ENCODE measurements at places on chromosomes 6 and 20. TPM values are rescaled to one million over a fixed set of nuclear protein-coding genes. Genes with fewer than 3 reads are reported as not detected.

DNA sequence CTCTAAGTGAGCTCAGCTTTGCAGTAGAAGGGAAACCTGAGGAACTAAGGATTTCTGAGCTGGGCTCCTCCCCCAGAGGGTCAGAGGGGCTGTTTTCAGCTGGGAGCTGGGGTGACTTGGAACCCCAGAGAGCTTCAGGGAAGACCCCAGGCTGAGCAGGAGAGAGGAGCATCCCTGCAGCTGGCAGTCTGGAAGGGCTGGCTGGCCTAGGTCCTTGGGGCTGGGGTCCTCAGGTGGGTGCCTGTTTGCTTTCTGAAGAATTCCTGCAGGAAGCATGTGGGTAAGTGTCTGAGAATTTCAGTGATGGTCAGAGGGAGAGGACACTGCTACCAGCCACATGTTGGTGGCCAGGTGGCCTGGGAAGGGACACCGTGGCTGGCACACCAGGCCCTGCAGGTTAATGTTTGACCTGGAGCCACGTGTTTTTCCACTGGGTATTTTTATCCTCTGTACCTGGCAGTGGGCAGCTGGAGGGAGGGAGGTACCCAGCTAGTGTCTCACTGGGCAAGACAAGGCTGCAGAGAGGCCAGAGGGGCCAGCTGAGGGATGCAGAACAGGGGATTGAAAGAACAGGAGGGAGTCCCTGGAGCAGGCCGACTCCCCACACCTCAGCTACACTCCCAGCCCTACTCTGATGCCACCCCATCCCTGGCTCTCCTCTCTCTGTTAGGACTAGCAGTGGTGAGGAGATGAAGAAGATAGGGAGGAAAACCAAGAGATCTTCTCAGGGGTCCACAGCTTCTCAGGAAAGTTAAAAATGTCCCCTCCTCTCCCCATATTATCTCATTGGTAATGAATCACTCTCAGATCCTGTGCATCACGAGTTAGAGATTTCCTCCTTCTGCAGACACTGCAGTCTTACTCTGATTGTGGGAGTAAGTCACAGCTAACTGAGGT lies 143.6 kb downstream of the VEGFA start:
- no peak for DNase-seq

- no peak for DNase-seq
Measured at GRCh38 chr20:62266340-62266739, 28.0 kb downstream of the OSBPL2 start.

DNA sequence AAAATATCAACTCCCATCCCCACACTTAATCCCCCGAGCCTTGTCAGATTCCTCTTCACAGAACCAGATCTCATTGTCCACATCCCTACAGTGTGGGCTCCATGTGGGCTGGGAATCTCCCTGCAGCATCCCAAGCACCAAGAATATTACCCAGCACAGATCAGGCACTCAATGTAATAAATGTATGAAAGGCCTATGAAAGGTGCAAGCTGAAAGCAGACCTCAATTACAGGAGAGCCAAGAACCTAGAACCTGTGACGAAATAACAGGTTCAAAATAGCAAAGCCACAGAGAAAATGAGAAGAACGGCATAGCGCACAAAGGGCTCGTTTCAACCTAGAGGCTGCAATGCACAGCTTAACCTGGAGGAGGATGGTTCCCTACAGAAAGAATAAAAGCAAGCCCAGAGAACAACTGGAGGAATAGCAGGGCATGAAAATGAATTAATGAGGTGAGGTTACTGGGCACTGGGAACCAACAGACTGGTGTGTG lies 3.1 kb downstream of the SLC23A2 start:
- DNase-seq, result no peak

GRCh38 chr20:23165964-23166363 lies 79.8 kb upstream of the CD93 start:
- no peak for DNase-seq

DNA sequence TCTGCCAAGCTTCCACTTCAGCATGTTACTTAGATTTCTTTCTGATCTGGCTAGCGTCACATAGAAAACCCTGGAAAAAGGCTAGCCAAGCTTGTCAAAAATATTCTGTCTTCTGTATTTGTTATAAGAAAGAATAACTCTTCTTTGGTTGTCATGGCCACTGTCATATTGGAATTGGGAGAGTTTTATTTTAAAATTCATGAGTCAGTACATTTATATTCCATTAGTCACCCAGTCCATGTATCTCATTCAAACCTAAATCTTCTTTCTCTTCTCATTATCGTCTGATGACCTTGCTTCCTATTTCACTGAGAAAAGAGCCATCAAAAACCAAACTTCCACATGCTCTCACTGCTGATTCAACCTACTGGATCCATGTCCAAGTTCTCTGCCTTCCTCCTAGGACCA lies 65.7 kb downstream of the EPM2A start:
- DNase-seq, result no peak

DNA sequence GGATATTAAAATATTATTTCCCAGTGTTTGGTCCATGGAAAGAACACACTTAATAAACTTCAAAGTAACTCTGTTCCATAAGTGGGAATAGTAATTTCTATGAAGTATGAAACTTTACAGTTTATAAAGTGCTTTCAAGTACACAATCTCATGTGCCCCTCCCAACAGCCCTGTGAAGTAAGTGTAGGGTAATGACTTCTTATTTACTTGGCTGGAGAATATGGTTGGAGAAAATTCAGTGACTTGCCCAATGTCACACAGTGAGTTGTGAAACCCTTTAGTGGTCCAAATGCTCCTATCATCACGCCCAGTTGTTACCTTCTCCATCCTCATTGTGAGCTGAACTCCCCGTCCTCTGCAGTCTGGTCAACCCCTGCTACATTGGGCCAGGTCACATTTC lies 141.2 kb downstream of the PDE7B start:
- no peak for DNase-seq

GRCh38 chr6:30885481-30885998 lies 1.2 kb downstream of the DDR1 start:
- no peak for DNase-seq

DNA sequence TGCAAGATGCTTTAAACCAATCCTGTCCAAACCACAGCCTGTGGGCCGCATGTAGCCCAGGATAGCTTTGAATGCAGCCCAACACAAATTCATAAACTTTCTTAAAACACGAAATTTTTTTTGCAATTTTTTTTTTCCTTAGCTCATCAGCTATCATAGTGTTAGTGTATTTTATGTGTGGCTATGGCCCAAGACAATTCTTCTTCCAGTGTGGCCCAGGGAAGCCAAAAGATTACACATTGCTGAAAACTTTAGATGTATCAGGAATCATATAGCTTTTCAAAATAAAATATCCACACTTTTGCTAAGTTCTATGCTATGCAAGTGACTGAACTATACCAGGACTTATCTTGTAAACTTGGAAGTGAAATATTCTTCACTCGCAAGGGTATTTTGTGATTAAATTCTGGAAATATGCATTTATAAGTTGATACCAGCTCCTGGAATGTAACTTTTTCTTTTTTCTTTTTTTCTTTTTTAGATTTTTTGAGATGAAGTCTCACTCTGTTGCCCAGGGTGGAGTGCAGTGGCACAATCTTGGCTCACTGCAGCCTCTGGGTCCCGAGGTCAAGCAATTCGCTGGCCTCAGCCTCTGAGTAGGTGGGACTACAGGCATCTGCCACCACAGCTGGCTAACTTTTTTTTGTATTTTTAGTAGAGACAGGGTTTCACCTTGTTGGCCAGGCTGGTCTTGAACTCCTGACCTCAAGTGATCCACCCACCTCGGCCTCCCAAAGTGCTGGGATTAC lies 49.8 kb downstream of the MTHFD1L start:
- no peak for DNase-seq

DNA sequence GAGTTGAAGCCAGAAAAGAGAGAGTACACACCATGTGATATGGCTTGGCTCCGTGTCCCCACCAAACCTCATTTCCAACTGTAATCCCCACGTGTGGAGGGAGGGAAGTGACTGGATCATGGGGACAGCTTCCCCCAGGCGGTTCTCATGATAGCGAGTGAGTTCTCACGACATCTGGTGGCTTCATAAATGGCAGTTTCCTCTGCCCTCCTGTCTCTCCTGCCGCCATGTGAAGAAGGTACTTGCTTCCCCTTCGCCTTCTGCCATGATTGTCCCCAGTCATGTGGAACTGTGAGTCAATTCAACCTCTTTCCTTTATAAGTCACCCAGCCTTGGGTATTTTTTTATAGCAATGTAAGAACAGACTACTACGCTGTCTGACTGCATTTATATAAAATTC lies 40.3 kb downstream of the TAF4 start:
- no peak for DNase-seq

GRCh38 chr6:44614396-44614795 lies 226.9 kb downstream of the CDC5L start:
- DNase-seq, result no peak

- peak; percentile 72 for DNase-seq
Measured at GRCh38 chr20:35490736-35491181, 35.4 kb downstream of the CEP250 start.

- no peak for DNase-seq
Measured at GRCh38 chr6:31513456-31514165, 15.2 kb upstream of the MCCD1 start.

GRCh38 chr6:26065952-26066380 lies 21.3 kb upstream of the HFE start:
- peak; percentile 75 for DNase-seq

GRCh38 chr20:61909028-61909427 lies 156.7 kb downstream of the TAF4 start:
- no peak for DNase-seq

GRCh38 chr6:169839493-169839892 lies 88.1 kb downstream of the ERMARD start:
- DNase-seq, result no peak

DNA sequence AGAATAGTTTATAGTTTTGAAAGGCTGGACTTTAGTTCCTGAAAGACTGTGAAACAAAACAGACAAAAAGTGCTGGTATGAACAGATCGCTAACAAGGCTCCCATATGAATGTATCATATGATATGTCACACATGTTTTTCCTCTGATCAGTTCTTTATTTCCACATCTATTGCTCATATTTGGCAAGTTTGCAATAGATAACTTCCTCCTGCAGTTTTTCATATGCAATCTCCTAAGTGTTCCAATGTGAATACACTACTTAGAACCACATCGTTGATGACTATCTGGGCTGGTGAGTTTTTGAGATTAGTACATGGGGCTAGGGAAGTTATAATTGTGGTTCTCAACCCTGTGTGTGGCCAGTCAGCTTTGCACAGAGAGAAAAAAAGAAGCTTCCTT lies 23.1 kb downstream of the CRYBG1 start:
- no peak for DNase-seq

DNA sequence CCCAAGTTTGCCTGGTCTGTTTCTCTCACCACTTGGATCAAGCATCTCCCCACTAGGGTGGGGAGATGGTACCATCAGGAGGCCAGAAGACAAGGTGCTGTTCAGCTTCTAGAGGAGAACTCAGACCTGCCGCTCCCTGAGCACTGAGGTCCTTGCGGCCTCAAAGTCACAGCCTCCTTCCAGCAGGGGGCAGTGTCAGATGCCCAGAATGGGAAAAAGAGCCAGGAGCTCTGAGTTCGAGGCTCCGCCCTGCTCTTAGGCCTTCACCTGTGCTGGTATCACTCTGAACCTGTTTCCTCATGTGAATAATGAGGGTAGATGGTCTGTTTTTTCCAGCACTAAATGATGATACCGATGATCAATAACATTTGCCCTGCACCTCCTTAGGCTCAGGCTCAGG lies 68.7 kb downstream of the TOX2 start:
- DNase-seq, result no peak

- DNase-seq, result peak; percentile 26
Measured at GRCh38 chr6:166541876-166542579, 44.5 kb downstream of the RAMACL start.

- DNase-seq, result no peak
Measured at GRCh38 chr6:55979526-55979925, 104.1 kb upstream of the BMP5 start.

DNA sequence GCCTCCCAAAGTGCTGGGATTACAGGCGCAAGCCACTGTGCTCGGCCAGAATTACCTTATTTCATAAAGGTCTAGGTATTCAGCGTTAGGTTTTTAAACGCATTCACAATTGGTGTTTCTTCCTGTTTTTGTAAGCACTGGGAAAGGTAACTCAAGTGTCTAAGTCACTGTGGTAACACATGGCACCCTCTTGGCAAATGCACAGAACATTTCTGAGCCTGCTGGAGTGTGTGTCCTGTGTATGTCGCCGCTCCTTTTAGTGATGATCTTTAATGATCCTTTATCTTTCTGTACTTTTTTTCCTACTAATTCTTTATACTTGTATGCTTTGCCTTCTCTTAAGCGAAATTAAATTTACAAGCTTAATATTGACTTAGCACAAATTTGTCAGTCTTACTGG lies 263.0 kb downstream of the ARID1B start:
- no peak for DNase-seq

GRCh38 chr20:62906209-62906608 lies 20.1 kb downstream of the DIDO1 start:
- no peak for DNase-seq

- DNase-seq, result peak; percentile 60
Measured at GRCh38 chr6:30357678-30358540, 13.0 kb downstream of the RPP21 start.

GRCh38 chr20:4873396-4873795 lies 127.9 kb downstream of the SLC23A2 start:
- no peak for DNase-seq

DNA sequence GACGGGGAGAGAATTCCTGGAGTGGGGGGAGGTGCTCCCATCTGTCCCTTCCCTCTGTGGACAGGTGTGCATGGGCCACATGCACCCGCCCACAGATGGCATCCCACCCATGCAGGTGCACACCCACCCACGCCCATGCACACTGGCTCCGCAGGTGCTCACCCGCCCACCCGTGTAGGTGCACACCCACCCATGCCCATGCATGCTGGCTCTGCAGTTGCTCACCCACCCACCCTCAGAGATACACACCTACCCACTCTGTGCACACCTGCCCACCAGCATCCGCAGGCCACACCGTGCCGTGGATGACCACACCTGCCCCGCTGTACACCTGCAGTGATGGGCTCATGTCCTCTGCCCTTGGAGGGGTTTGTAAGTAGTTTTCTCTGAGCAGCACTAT lies 132.0 kb downstream of the PHACTR3 start:
- DNase-seq, result no peak

DNA sequence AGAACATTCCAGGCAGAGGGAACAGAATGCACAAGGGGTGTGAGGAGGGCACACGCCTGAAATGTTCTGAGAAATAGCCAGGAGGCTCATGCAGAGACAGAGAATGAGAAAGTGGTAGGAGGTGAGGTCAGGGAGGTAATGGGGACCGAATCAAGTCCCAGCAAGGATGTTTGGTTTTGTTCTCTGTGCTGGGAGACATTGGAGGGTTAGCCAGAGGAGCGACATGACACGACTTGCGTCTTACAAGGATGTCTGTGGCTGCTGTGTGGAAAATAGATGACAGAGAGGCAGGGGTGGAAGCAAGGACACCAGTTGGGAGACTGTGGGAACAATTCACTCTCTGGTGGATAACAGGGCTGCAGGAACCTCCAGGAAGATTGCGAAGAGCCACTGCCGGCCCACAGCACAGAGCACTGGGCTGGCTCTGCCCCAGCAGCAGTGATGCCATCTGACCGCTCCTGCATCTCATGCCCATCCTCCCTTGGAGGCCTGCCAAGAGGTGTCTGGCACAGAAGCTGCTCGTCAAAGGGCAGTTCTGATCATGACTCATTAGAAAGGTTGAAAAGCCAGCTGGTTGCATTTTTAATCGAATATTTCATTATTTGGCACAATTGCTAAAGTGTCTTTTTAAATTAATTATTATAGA lies 57.7 kb upstream of the CD83 start:
- no peak for DNase-seq

GRCh38 chr20:49964964-49965780 lies 17.6 kb upstream of the SNAI1 start:
- DNase-seq, result no peak

PLCB4 gene
- not detected for total RNA-seq

KHDC1 gene
- total RNA-seq, result 1.7 TPM

RBM39 gene
- total RNA-seq, result 631 TPM

OR2B6 gene
- total RNA-seq, result not detected

PNLDC1 gene
- 0.94 TPM for total RNA-seq

FGD2 gene
- total RNA-seq, result 1.5 TPM

VPS52 gene
- 95.7 TPM for total RNA-seq
